Amygdala (tissue), 56 donors: ENCODE measurements at places on chromosomes 16 and 17.

DNA sequence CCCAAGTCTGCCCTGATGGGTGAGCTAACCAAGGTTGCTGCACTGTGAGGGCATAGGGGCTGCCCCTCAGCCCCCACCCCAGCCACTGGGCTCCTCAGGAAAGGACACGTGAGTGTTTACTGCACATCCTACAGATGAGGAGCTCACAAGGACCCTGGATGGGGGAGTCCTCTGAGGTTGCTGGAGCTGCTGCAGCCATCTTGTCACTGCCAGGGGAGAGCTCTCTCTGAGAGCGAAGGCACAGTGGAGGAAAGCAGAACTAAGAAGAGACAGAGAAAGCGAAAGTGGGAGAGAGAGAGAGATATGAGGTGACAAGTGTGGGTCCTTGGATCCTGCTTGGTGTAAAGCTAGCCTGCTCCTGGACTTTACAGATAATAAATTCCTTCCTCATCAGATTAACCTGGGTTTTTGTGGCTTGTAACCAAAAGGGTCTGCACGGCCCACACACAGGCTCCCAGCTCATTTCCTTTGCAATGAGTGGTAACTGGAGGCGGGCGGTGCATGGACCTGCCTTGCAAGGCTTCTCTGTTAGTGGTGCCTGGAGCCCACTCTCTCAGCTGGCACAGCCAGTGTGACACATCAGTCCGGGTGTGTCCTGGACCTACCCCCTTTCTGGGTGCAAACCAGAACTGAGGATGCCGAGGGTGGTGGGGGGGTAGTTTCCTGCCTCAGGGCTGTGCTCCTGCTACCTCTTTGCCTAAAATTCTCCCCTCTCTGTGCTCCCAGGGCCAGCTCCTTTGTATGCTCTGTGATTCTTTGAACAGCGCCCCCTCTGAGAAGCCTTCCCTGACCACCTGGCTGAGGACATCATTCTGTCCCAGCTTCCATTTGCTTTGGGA lies 14.2 kb downstream of the SNX20 start:
- DNase-seq: no peak

GRCh38 chr17:48016112-48016511 lies 21.5 kb downstream of the COPZ2 start:
- no peak for DNase-seq

DNA sequence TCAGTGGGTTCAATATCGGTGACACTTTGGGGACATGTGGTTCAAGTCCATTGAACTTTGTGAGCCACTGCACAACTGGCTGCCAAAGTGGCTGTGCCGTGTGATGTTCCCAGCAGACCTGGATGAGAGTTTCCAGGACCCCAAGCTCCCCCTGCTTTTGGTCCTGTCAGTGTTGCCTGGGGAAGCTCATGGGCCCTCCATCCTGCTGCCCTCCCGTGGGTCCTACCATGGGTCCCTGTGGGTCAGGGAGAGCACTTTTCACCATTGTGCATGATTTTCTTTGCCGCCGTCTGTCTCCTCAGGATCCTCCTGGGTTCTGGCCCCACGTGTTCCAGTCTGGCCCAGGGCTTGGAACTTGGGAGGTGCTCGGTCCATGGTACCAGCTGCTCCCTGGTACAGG lies 38.1 kb downstream of the LGALS9 start:
- no peak for DNase-seq

GRCh38 chr16:87826798-87827587 lies 42.3 kb downstream of the SLC7A5 start:
- no peak for DNase-seq

DNA sequence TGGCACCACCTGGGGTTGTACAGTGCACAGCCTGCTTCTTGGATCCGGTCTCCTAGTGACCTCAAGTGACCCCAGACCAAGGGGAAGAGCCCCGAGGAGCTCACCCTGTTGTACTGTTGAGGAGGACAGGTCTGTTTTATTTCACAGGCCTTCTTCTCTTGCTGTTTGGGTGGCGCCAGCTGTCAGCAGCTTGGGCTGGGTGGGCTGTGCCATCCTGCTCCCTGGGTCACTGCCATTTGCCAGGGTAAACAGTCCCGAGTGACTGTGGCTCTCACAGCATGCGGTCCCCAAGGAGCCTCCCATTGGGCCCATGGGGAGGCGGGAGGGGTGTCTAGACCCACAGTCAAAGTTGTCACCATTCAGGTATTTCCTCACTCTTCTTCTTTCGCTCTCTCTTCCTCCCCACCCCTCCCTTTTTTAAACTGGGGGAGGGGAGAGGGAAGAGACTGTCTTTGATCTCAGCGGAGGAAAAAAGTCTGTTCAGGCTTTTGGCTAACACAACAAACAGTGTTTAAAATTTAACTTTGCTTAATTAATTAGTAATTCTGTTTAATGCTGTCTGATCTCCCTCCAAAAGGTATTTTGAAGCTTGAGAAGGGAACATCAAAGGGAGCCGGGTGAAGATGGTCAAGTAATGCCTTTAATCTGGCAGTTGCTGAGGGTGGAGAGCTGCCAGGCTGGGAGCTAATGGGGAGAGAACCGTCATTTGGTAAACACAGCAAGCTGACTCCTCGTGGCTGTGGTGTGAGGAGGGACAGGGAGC lies 64.0 kb downstream of the SNX20 start:
- no peak for DNase-seq

GRCh38 chr17:50221266-50221863 lies 19.9 kb upstream of the COL1A1 start:
- no peak for DNase-seq

GRCh38 chr16:58836427-58836826 lies 102.3 kb upstream of the GOT2 start:
- DNase-seq: no peak

GRCh38 chr17:59641799-59642484 lies 22.2 kb downstream of the CLTC start:
- no peak for DNase-seq

- DNase-seq: no peak
Measured at GRCh38 chr16:28985211-28986041, 574 bp downstream of the LAT start.

DNA sequence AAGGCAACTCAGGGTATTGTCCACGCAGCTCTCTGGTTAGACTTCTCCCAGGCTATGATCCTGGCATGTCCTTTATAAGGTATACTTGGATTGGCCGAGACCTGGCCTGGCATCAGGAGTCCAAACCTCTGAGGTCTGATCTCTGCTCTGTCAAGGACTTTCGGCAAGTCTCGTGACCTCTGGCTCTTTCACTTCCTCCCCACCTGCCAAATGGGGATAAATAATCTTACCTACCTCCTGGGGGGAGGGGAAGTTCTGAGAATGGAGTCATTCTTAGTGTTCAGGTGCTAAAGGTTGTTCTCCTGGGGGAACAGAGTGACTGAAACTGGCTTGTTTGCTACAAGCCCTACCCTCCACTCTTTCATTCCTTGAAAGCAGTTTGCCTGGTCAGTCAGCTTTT lies 7.6 kb downstream of the ATXN1L start:
- DNase-seq: no peak

GRCh38 chr17:42392692-42393415 lies 4.6 kb upstream of the STAT3 start:
- no peak for DNase-seq

- DNase-seq: no peak
Measured at GRCh38 chr17:62739645-62740388, 68.3 kb downstream of the MARCHF10 start.

GRCh38 chr16:84729716-84730320 lies 30.0 kb downstream of the USP10 start:
- DNase-seq: no peak

DNA sequence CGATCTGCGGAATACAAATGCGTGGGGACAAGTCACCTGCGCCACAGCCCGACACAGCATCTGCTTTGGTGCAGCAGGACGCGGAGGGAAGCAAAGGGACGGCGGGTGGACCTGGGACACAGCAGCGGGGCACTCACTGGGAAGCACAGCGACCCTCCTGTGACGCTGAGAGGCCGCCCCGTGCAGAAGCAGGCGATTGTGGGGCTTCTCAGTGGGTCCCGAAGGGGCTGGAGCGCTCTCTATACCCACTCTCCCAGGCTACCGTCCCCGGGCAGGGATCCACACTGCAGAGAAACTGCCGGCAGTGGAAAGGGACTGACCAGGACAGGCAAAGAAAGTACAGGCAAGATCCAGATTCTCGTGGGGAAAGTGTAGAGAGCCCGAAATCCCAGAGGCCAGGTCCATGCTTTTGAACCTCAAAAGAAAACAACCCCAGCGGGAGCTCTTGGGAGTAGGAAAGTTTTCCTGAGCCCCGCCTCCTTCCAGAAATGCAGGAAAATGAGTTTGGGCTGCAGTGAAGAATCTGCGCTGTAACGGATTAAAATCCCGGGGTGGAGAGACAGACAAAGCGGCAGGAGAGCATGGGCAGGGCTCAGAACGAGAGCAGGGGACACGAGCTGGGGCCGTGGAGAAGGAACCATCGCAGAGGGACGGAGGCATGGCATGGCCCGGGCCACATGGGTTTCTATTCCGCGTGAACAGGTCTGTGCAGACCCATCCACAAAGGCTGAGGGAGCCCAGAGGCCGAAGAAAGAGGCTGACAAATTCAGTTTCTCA lies 12.7 kb downstream of the COX4I1 start:
- DNase-seq: no peak

DNA sequence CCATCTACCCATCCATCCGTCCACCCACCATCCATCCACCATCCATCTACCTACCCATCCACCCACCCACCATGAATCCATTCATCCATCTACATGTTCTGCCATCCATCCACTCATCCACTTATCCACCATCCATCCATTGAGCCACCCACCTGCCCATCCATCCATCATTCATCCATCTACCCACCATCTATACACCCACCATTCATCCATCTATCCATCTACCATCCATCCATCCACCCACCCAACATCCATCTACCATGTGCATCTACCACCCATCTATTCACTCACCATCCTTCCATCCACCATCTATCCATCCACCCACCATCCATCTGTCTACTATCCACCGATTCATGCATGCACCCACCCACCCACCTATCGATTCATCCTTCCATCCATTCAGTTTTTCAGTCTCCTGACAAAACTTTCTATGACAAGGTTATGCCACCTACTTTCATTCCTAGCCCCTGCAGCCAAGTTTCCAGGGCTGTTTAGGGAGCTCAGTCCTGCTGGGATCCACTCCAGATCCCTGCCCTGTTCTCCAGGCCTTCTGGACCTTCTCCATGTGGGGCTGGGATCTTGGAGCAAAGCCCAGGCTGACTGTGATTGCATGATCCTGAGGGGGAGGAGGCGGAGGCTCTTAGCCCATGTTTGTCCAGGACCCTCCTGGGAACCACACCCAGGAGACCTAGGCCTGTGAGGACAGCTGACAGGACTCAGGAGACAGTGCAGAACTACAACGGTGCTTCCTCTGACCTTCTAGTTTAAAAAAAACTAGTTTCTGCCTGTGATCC lies 27.4 kb downstream of the BCO1 start:
- DNase-seq: no peak

- DNase-seq: no peak
Measured at GRCh38 chr16:51143196-51143977, 7.7 kb downstream of the SALL1 start.

- DNase-seq: peak; percentile 71
Measured at GRCh38 chr16:88533932-88534637, 36.1 kb upstream of the ZC3H18 start.

DNA sequence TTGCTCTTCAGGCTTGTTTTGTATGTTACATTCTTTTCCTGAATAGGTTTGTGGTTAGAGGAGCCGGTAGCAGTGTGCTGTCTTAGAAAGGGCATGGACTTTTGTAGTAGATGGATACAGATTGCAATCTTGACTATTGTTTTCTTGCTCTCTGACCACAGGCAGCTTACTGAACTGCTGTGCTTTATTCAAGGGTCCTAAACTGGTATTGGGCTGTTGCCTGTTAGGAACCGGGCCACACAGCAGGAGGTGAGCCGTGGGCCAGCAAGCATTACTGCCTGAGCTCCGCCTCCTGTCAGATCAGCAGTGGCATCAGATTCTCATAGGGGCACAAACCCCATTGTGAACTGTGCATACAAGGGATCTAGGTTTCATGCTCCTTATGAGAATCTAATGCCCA lies 373.9 kb downstream of the CPPED1 start:
- no peak for DNase-seq

- peak; percentile 49 for DNase-seq
Measured at GRCh38 chr17:29154516-29155226, 25.5 kb downstream of the MYO18A start.

DNA sequence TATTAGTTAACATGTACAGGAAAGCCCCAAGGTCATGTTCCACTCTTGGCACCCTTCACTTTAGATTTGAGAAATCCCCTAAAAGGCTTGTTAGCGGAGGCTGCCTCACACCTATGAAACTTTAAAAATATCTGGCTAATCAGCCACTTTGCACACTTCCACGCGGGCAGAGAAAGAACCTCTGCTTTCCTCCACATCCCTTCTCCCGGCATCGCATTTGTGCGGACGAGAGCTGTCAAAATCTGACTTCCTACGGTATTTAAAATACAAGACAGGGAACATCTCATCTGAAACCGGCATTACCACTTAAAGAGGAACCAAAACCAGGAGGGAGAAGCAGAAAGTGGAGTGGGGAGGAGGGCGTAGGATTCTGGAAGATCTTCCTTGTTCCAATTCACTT lies 422.3 kb downstream of the TMEM114 start:
- no peak for DNase-seq

GRCh38 chr17:43892647-43892952 lies 14.7 kb downstream of the MPP2 start:
- no peak for DNase-seq

- no peak for DNase-seq
Measured at GRCh38 chr16:87540072-87540896, 47.5 kb upstream of the ZCCHC14 start.

GRCh38 chr17:58710948-58711552 lies 18.6 kb downstream of the RAD51C start:
- DNase-seq: no peak

- no peak for DNase-seq
Measured at GRCh38 chr16:72936408-72936807, 111.5 kb downstream of the ZFHX3 start.

DNA sequence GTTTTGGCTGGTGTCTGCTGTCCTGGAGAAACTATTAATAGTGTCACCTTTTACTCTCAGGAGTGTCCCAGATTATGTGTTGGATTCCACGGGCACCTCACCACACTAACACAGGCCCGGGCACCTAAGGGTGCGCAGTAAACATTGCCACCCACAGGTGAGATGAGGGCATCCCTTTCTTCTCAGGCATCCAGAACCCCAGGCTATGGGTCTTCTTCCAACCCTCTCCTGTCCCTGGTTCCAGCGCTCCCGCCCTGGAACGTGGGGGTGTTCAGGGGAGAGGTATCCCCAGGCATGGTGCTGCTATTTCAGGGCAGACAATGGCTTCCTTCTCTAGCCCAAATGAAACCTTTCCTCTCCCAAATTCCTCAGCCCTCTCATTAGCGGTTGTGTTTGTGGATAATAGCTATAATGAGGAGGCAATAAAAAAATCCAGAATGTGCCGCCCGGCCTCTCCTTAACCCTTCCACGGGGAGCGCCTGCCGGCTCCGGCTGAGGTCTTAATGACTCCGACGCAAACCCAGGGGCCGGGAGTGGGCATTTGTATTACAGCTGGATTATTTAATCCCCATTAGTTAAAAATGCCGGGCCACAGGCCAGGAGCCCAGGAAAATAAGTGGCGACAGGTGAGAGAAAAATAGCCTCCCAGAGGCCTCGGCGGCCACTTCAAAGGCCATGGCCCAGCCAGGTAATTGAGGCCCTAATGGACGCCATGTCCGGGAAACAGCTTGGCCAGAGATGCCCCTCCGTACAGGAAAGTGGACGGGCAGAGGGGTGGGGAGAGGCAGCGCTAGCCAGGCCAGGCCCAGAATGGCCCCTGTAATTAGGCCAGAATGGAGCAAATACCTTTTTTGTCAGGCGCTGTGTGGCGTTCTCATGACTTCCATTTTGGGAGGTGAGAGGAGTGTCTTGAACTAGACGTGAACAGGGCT lies 102.8 kb downstream of the IRX5 start:
- DNase-seq: no peak

- DNase-seq: no peak
Measured at GRCh38 chr17:68394608-68395331, 62.5 kb downstream of the WIPI1 start.

- DNase-seq: no peak
Measured at GRCh38 chr17:78966123-78966813, 13.5 kb downstream of the LGALS3BP start.
